Activated T-helper 2 cell treated with anti-CD3 and anti-CD28 coated beads, Interferon-gamma antibody, Interleukin-2, Interleukin-4, amounts not matched to agents 10 μg/mL and 5 μg/mL and 100 μg/mL, durations not matched to agents 14 hours and 24 hours and 36 hours (primary cell): ENCODE measurements at places on chromosomes 16 and 17. TPM values are rescaled to one million over a fixed set of nuclear protein-coding genes. Genes with fewer than 3 reads are reported as not detected.

Gene MARCHF10
- not detected in 2 replicates for total RNA-seq

DNA sequence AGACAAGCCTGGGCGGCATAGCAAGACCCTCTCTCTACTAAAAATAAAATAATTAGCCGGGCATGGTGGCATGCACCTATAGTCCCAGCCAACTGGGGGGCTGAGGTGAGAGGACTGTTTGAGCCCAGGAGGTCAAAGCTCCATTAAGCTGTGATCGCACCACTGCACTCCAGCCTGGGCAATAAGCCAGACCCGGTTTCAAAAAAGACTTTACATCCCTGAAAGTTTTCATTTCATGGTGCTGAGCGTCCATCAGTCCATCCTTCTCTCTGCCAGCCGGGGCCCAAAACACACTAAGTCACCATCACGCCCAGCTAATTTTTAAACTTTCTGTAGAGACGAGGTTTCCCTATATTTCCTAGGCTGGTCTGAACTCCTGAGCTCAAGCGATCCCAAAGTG is 10.6 kb downstream of the RAB40B start:
- no peaks in the 10 kb centered on the region for H3K27me3 ChIP-seq
- peaks cover 10% of the 10 kb centered on the region for H3K4me1 ChIP-seq
- H3K4me3 ChIP-seq, result no peak overlapping the region
- no peak for DNase-seq
- no peak overlapping the region for H3K27ac ChIP-seq
- H3K36me3 ChIP-seq, result peaks cover 4% of the 10 kb centered on the region

- no peak for DNase-seq
- H3K27ac ChIP-seq, result no peak overlapping the region
- H3K27me3 ChIP-seq, result no peaks in the 10 kb centered on the region
Measured at GRCh38 chr17:42198897-42199296, 4.6 kb upstream of the GHDC start.

Gene SMPD3
- total RNA-seq, result 0.07 and 0.25 TPM in 2 replicates

DNA sequence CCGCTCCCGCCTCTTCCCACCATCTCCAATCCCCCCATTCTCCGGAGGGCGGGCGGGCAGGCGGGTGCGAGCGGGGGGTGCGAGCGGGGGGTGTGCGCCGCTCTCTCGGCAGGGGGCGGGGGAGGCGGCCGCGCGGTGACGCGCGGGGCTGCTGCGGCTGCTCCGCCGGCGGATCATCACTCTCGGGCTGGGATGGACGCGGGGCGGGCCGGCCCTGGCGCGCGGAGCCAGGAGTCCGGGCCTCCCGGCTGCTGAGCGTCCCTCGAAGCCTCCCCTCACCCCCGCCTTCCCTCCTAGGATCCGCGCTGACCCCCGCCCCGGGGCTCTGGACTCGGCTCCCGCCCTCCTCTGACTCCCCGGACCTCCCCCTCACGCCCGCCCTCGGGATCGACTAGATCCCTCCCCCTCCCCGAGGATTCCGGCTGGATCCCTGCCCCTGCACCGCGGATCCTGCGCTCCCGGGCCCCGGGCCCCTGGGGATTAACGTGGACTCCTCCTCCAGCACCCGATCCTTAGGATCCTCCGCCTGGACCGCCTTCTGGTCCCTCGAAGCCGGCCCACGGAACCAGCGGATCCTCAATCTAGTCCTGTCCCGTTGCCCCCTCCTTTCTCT is 946 bp upstream of the TMEM256 start:
- peaks cover 4% of the 10 kb centered on the region for H3K36me3 ChIP-seq
- DNase-seq, result no peak
- H3K4me3 ChIP-seq, result peak overlapping the region; percentile 87

- no peak overlapping the region for H3K4me3 ChIP-seq
- peaks cover 7% of the 10 kb centered on the region for H3K4me1 ChIP-seq
- no peaks in the 10 kb centered on the region for H3K27me3 ChIP-seq
- DNase-seq, result no peak
- H3K27ac ChIP-seq, result no peak overlapping the region
- no peaks in the 10 kb centered on the region for H3K36me3 ChIP-seq
Measured at GRCh38 chr16:31099860-31100638, 5.5 kb upstream of the VKORC1 start.

DNA sequence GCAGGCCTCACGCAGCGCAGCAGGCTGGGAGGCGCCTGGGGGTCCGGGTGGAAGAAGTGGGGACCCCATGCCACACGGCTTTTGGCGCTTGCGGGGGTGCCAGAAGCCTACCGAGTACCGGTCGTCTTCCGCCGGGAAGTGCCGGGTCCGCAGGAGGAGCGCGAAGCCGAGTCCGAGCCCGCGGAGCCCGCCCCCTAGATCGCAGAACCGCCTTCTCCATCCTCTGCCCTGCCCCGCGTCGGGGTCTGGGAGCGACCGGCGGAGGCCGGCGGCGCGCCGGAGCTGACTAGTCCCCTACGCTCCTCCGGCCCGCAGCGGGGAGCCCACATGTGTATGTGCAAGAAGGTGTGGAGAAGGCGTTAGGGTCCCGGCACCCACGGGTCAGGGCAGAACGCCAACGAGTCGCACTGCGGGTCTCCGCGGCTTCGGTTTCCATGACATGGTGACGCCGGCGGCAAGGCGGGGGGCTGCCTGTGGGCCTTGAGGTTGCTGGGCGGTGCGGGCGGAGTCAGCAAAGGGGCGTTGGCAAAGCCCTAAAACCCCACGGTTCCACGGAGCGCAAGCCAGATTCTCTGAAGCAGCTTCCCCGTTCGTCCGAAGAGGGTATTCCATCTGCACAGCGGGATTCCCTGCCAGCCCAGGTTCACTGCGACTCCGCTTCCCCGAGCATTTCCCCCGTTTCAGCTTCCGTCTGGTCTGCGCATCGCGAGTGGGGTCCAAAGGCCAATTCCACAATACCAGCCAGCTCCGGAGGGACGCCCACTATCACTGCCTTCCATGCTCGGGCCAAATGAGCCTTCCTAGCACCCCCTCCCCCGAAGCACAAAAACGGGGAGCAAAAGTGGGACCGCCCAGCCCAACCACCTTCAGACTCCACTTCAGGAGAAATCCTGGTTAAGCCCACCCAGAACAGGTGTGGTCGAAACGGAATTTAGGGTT is 2.3 kb upstream of the LHX1 start:
- no peak overlapping the region for H3K4me3 ChIP-seq
- peaks cover 23% of the 10 kb centered on the region for H3K4me1 ChIP-seq

GRCh38 chr17:77963441-77963840 is 4.9 kb downstream of the TNRC6C start:
- DNase-seq, result no peak
- no peak overlapping the region for H3K4me3 ChIP-seq

DNA sequence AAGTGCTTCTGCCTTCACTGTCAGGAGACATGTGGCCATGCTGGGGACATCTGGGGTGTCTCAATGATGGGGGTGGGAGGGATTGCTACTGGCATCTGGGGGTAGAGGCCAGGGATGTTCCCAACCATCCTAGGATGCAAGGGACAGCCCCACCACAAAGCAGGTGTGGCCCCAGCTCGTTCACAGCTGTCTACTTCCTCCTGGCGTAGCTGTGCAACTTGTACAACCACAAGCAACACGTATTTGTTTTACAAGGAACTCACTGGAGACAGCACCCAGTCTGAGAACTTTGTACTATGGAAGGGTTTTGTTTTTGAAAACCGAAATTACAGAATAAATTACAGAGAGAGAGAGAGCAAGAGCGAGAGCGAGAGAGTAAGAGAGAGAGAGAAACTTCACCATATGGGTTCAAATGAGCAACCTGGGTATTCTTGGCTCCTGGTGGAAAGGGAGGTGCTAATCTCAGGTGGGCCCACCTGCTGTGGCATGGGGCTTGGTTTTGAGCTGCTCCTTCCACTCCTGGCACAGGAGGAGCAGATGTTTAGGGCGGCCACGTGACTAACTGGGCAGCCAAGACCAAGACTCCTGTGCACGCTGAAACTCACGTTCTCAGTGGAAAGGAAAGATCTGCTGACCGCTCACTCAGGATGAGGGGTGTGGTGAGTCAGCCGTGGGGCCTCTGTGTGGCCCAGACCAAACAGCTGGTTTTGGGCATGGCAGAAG is 17.5 kb upstream of the TNFRSF13B start:
- H3K27me3 ChIP-seq, result peaks cover 10% of the 10 kb centered on the region
- H3K4me1 ChIP-seq, result peaks cover 31% of the 10 kb centered on the region
- H3K27ac ChIP-seq, result peak overlapping the region; percentile 79
- no peaks in the 10 kb centered on the region for H3K36me3 ChIP-seq
- DNase-seq, result no peak
- peak overlapping the region; percentile 26 for H3K4me3 ChIP-seq

GRCh38 chr17:75517297-75517865 is 1.1 kb downstream of the TSEN54 start:
- H3K4me1 ChIP-seq, result peaks cover 25% of the 10 kb centered on the region
- H3K27me3 ChIP-seq, result peaks cover 5% of the 10 kb centered on the region
- H3K4me3 ChIP-seq, result peak overlapping the region; percentile 89
- H3K36me3 ChIP-seq, result peaks cover 41% of the 10 kb centered on the region
- peak overlapping the region; percentile 76 for H3K27ac ChIP-seq

- no peak overlapping the region for H3K4me3 ChIP-seq
- H3K36me3 ChIP-seq, result peaks cover 71% of the 10 kb centered on the region
- DNase-seq, result no peak
- H3K27ac ChIP-seq, result no peak overlapping the region
Measured at GRCh38 chr17:44878627-44879221, 20.5 kb downstream of the EFTUD2 start.

DNA sequence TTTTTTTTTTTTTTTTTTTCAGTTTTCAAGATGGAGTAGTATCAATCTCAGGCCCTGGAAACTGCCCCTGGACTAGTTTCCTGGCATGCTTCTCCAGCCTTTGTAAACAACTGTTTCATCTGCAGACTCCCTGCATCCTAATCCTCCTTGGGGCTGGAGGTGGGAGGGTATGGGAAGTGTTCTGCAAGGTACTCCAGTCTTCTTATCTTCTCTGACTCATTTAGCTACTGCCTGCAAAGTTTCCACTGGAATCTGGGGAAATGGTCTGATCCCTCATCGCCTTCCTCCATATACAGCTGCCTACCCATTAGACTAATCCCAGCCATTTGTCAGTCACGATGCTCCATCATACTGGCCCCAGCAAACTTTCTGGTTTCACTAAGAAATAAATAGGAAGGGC is 21.5 kb downstream of the COPZ2 start:
- H3K27ac ChIP-seq, result no peak overlapping the region
- H3K4me3 ChIP-seq, result no peak overlapping the region
- no peaks in the 10 kb centered on the region for H3K36me3 ChIP-seq
- H3K27me3 ChIP-seq, result peaks cover 37% of the 10 kb centered on the region

- no peaks in the 10 kb centered on the region for H3K27me3 ChIP-seq
- H3K4me1 ChIP-seq, result peaks cover 4% of the 10 kb centered on the region
- H3K27ac ChIP-seq, result no peak overlapping the region
- H3K36me3 ChIP-seq, result peaks cover 87% of the 10 kb centered on the region
- no peak overlapping the region for H3K4me3 ChIP-seq
- no peak for DNase-seq
Measured at GRCh38 chr16:30515275-30515674, 11.1 kb downstream of the ZNF768 start.

Gene RHBDL1
- total RNA-seq, result 1.3 and 1.4 TPM in 2 replicates

DNA sequence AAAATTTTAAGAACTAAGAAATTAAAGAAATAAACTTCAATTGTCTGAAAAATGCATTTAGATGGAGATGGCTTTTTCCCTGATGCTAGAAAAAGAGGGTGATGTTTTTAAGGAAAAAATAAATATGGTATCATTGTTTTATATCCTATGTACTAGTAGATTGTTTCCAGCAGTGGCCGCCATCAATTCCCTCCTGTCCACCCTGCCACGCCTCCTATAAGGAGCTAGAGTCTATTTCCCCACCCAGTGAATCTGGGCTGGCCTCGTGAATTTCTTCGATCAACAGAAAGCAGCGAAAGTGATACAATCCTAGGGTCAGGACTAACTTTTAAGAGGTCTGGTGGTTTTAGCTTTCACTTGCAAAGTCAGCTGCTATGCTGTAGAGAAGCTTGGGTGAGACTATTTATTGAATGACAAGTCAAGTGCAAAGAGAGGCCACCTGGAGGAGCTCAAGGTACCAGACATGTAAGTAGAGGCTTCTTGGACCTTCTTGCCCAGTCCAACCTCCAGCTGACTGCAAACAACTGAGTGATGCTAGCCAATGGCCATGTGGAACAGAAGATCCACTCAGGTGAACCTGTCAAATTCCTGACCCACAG is 80.9 kb upstream of the MTMR4 start:
- H3K27ac ChIP-seq, result no peak overlapping the region
- H3K4me3 ChIP-seq, result no peak overlapping the region
- H3K36me3 ChIP-seq, result no peaks in the 10 kb centered on the region
- peaks cover 2% of the 10 kb centered on the region for H3K27me3 ChIP-seq
- DNase-seq, result no peak

Gene NDRG4
- 3.1 and 3.6 TPM in 2 replicates for total RNA-seq

- no peaks in the 10 kb centered on the region for H3K4me1 ChIP-seq
- no peaks in the 10 kb centered on the region for H3K27me3 ChIP-seq
- peaks cover 67% of the 10 kb centered on the region for H3K36me3 ChIP-seq
- no peak for DNase-seq
Measured at GRCh38 chr17:78997881-78998280, 11.7 kb downstream of the CANT1 start.

GRCh38 chr17:45051060-45051719 is at the start of gene DCAKD:
Gene DCAKD (minus strand): TSS chr17:45051632. CDS start chr17:45034885, 16,747 bp downstream.
- H3K4me3 ChIP-seq, result peak within 1 kb of the TSS; percentile 87
- H3K36me3 ChIP-seq, result peaks cover 23% of the 10 kb centered on the region
- H3K4me1 ChIP-seq, result peaks cover 32% of the 10 kb centered on the region
- H3K27ac ChIP-seq, result peak within 1 kb of the TSS; percentile 91
- H3K27me3 ChIP-seq, result no peaks in the 10 kb centered on the region

DNA sequence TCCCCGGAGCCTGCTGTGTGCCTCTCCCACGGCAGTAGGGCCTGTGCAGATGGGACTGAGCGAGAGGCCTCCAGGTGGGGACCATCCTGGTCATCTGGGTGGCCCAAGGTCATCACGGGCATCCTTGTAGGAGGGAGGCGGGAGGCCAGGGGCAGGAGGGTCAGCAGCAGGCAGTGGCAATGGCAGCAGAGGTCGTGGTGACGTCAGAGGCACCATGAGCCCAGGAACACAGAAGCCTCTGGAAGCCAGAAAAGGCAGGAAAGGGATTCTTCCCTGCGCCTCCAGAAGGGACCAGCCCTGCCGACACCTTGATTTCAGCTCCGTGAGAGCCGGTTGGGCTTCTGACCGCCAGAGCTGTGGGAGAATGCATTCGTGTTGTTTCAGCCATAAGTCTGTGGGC is 190.3 kb downstream of the BANP start:
- no peak for DNase-seq
- H3K36me3 ChIP-seq, result no peaks in the 10 kb centered on the region
- H3K4me1 ChIP-seq, result no peaks in the 10 kb centered on the region
- H3K27ac ChIP-seq, result no peak overlapping the region

- no peaks in the 10 kb centered on the region for H3K36me3 ChIP-seq
- H3K4me3 ChIP-seq, result no peak overlapping the region
- no peak overlapping the region for H3K27ac ChIP-seq
- H3K4me1 ChIP-seq, result no peaks in the 10 kb centered on the region
- peaks cover 46% of the 10 kb centered on the region for H3K27me3 ChIP-seq
Measured at GRCh38 chr17:34275881-34276280, 5.9 kb downstream of the CCL7 start.

Gene MYH8
- not detected in 2 replicates for total RNA-seq

- peak overlapping the region; percentile 81 for H3K27ac ChIP-seq
- peaks cover 46% of the 10 kb centered on the region for H3K4me1 ChIP-seq
- no peak for DNase-seq
- peaks cover 8% of the 10 kb centered on the region for H3K36me3 ChIP-seq
- peak overlapping the region; percentile 20 for H3K4me3 ChIP-seq
Measured at GRCh38 chr17:14337596-14338079, 36.8 kb downstream of the HS3ST3B1 start.

Gene WFIKKN1
- 0.32 and 0.57 TPM in 2 replicates for total RNA-seq
